A673 (cell line): ENCODE measurements at places on chromosomes 1 and 21. TPM values are rescaled to one million over a fixed set of nuclear protein-coding genes. Genes with fewer than 3 reads are reported as not detected.

DNA sequence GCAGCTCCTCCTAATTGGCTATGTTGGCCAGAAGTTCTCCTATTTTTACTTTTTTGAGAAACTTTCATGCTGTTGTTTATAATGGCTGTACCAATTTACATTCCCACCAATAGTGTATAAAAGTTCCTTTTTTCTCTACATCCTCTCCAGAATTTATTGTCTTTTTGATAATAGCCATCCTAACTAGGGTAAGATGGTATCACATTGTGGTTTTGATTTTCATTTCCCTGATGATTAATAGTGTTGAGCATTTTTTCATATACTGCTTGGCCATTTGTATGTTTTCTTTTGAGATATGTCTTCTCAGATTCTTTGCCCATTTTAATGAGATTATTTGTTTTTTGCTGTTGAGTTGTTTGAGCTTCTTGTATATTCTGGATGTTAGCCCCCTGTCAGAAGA lies 46.8 kb downstream of the NTMT2 start:
- no peaks in the 10 kb centered on the region for H3K27me3 ChIP-seq
- H3K27ac ChIP-seq = no peak overlapping the region
- no peak for DNase-seq
- no peaks in the 10 kb centered on the region for H3K36me3 ChIP-seq
- no peak overlapping the region for H3K4me3 ChIP-seq
- no peaks in the 10 kb centered on the region for H3K4me1 ChIP-seq

The TNFSF4 gene
- total RNA-seq = 0.20 and 0.21 TPM in 2 replicates

The PLEKHN1 gene
- total RNA-seq = not detected in 2 replicates

- DNase-seq = no peak
- H3K36me3 ChIP-seq = no peaks in the 10 kb centered on the region
- no peak overlapping the region for H3K27ac ChIP-seq
- no peaks in the 10 kb centered on the region for H3K27me3 ChIP-seq
Measured at GRCh38 chr1:202069662-202070061, 53.1 kb upstream of the GPR37L1 start.

DNA sequence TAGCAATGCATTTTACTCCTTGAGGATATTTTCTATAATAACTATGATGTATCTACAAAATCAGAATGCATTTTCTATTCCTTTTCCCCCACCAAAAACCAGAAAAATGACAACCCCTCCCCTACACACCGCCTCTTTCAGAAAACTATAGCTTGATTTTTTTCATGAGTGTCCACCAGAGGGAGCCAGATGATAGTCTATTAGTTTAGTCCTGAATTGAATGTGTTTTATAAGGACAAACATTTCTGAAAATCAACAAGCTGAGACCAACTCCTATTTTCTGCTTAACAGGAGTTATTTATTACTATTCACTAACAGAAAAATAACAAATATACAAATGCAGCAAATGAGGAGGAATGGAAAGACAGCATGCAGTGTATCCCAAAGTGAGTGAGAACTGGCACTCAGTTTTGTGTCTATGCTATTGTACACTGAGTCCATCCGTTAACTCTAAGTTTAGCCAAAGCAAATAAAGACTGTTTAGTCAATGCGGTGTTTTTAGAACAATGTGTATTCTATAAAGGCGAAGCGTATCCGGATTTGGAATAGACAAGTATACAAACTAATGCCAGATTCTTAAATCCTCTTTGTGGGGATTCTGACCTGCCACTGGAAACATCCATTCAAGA lies 182.6 kb downstream of the VAV3 start:
- no peak overlapping the region for H3K27ac ChIP-seq
- no peak overlapping the region for H3K4me3 ChIP-seq
- H3K36me3 ChIP-seq = no peaks in the 10 kb centered on the region
- DNase-seq = peak; percentile 73
- no peaks in the 10 kb centered on the region for H3K4me1 ChIP-seq
- H3K27me3 ChIP-seq = no peaks in the 10 kb centered on the region

DNA sequence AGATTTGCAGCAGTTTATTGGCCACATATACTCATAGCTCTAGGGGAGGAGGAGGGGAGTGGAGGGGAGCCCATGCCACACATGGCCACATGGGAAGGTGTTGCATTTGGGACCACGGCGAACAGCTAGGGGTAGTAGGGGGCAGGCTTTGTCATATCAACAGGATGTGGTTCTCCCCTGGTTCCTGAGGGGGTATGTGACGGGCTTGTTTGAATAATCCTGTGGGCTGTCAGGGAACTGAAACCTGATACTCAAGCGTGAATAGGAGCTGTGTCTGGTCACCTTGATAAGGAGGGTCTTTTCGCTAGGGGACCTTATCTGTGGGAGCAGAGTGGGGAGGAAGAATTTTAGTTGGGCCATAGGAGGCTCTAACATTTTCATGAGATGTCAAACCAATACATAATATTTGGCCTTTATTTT lies 264.7 kb downstream of the CTH start:
- H3K27ac ChIP-seq = no peak overlapping the region
- H3K4me3 ChIP-seq = no peak overlapping the region
- DNase-seq = no peak
- H3K27me3 ChIP-seq = no peaks in the 10 kb centered on the region
- no peaks in the 10 kb centered on the region for H3K4me1 ChIP-seq
- H3K36me3 ChIP-seq = no peaks in the 10 kb centered on the region

The LMOD1 gene
- 0.20 TPM in 1 of 2 replicates, not detected in the other for total RNA-seq

DNA sequence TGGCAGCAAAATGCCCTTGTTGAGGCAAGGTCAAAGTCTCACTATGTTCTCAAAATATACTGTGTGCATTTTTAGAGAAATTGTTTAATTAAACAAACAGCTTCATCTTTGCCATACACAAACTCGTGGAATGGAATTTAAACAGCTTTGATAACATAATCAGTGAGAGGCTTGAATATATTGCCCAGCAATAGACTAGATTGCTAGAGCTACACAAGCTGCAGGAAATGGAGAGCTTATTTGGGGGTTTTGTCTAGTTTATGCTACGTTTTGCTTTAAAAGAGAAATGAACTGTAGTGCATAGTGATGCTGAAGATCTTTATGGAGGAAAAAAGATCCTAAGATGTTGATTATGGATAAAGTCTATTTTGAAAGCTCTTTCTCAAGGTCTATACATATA lies 166.8 kb upstream of the HMCN1 start:
- DNase-seq = no peak
- H3K27ac ChIP-seq = no peak overlapping the region
- no peak overlapping the region for H3K4me3 ChIP-seq
- no peaks in the 10 kb centered on the region for H3K27me3 ChIP-seq

DNA sequence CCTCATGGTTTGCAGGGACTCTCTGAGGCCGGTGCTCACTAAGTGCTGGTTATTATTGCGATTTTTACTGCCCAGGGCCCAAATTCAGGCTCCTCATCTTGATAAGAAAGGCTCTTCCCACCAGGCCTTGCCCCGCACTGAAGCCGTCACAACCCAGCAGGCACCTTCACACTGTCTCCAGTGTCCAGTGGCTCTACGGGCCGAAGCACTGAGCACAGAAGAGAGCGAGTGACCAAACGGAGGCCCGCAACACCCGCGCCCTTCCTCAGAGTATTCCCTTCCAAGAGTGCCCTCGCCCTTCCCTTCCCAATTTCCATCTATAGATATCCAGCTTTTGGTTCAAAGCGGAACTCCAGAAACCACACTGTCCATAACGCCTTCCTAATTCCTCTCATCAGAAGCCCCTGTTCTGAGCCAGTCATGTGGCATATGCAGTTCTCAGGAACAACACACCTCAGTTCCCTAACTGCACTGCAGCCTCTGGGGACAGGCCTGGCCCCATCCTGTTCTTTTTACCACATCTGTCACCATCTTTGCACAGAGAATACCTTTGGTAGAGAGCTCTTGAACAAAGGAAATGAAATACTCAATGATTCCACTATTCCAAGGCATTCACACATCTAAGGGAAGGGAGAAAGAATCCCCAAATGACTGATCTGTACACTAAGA lies 15.1 kb downstream of the FALEC start:
- no peaks in the 10 kb centered on the region for H3K4me1 ChIP-seq
- no peak overlapping the region for H3K27ac ChIP-seq
- no peak overlapping the region for H3K4me3 ChIP-seq
- no peaks in the 10 kb centered on the region for H3K36me3 ChIP-seq

DNA sequence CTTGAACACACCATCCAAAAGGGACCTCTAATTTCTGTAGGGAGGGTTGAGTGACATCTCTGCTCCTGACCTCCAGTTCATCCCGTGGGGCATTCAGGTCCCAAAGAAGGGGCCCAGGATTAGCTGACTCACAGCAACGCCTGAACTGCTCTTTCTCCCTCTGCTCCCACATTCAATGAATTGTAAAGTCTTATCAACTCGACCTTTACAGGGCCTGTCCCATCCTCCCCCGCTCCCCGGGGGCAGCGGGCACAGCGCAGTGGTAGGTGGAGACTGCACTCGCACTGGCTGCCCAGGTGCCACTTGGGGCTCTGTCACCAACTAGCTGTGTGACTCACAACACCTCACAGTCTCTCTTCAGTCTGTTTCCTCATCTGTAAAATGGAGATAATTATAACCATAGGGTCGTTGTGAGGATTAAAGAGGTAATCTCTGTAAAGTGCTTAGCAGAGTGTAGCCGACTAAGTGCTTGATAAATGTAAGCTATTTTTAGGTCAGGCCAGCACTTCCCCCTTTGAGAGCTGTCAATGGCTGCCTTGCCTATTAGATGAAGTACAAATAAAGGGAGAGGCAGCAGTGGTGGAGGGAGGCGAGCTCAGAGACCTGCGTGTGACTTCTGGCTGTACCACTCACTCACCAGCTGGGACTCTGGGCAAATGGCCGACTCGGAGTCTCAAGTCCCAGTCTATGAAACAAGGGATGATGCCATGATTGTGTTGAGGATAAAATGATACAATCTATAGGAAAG lies 637 bp upstream of the MYBPHL start:
- H3K36me3 ChIP-seq = no peaks in the 10 kb centered on the region
- peak; percentile 30 for DNase-seq
- H3K27me3 ChIP-seq = no peaks in the 10 kb centered on the region
- H3K4me1 ChIP-seq = peaks cover 14% of the 10 kb centered on the region

DNA sequence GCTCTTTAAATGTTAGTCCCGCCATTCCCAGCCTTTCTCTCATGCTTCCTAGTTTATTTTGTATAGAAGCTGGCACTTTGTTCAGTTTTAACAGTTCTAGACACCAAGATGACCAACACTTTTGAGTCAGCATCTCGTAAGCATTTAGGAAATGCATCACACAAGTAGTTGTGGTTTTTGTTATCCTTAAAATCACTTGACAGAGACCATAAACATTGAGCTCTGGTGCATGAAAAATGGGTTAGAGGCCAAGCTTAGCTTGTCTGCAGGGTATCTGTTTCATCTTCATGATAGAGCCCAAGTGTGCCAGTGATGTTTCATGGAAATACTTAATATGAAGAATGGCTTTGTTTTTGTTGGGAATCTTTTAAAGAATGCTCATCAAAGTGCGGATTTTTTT lies 159.7 kb downstream of the DISP1 start:
- DNase-seq = no peak
- H3K27ac ChIP-seq = no peak overlapping the region
- H3K4me1 ChIP-seq = peaks cover 7% of the 10 kb centered on the region
- no peak overlapping the region for H3K4me3 ChIP-seq
